Left renal pelvis (tissue), 4 donors: ENCODE measurements at places on chromosomes 1 and 21. TPM values are rescaled to one million over a fixed set of nuclear protein-coding genes. Genes with fewer than 3 reads are reported as not detected.

The PTTG1IP gene
- 301 TPM for polyA plus RNA-seq

GRCh38 chr1:43883321-43883720, 50.3 kb upstream of the ARTN start:
- no peak for DNase-seq

DNA sequence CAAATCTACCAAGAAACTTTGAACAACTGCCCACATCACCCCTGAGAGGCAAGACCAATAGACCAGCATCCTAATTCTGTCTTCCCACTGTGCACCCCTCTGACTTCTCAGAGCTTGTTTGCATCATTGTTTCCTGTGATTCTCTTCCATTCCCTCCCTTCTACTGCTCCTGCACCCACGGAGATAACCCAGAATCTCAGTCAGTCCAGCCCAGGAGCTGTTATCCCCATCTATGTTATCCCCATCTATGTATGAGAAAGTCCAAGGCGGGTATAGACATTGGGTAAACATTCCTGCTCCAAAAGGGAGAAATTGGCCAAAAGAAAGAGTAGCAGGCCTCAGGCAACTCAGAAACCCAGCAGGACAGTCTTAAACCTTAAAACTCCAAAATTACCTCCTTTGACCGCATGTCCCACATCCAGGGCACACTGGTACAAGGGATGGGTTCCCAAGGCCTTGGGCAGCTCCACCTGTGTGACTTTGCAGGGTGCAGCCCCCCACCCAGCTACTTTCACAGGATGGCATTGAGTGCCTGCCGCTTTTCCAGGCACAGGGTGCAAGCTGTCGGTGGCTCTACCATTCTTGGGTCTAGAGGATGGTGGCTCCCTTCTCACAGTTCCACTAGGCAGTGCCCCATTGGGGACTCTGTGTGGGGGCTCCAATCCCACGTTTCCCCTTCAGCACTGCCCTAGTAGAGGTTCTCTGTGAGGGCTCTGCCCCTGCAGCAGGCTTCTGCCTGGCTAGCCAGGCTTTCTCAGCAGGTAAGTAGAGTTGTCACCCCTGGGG, 414.8 kb downstream of the NPHP4 start:
- DNase-seq: no peak

- peak; percentile 48 for DNase-seq
Measured at GRCh38 chr1:45569962-45570581, 13.8 kb upstream of the NASP start.

DNA sequence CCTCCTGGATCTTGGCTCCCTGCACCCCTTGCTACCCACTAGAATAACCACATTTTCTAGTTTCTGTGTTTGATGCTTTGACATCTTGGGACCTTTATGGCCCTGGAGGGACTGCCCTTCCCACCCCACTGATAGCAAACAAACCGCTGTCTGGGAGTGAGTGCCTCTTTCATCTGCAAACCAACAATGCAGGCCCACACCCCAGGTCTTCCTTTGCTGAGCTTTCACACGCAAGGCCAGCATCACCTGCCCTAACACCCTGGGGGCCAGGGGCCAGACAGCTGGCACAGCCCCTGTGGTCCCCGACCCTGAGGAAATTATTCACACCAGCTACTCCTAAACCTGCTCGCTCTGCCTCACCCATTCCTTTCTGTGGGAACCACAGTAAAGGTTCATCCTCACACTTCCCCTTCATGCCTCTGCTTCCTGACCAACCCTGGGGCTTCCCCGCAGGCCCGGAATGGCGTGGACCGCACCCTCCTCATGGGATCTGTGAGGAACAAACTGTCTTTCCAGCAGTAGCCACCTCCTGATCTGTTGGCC, 15.4 kb downstream of the SLC2A7 start:
- no peak for DNase-seq
